ENCODE measurements at places on chromosomes 6 and 20. TPM values are rescaled to one million over a fixed set of nuclear protein-coding genes. Genes with fewer than 3 reads are reported as not detected.

Gene ARFGEF2
- 19.9 TPM for total RNA-seq

Gene TPX2
- 108 TPM for total RNA-seq

Gene TNNC2
- not detected for total RNA-seq

Gene PACSIN1
- 0.78 TPM for total RNA-seq

Gene DSP
- 0.15 TPM for total RNA-seq

Gene WFDC10B
- total RNA-seq = not detected

Gene HAO1
- not detected for total RNA-seq

Gene TAF4
- 24.1 TPM for total RNA-seq

Gene ELOVL5
- 143 TPM for total RNA-seq

Gene ADGB
- total RNA-seq = not detected

Gene ENPP3
- not detected for total RNA-seq

Gene DDX27
- total RNA-seq = 39.5 TPM

Gene CGA
- total RNA-seq = not detected

Gene SLC22A2
- not detected for total RNA-seq

Gene ALDH5A1
- total RNA-seq = 3.6 TPM

Gene RBPJL
- not detected for total RNA-seq

Gene ARMH2
- total RNA-seq = 2.6 TPM

Gene MICA
- total RNA-seq = 8.9 TPM

Gene PPP1R11
- total RNA-seq = 51.9 TPM

Gene ZC2HC1B
- not detected for total RNA-seq

Gene LTB
- 1,438 TPM for total RNA-seq

Gene TMEM242
- total RNA-seq = 9.4 TPM

Gene BAG2
- total RNA-seq = 7.8 TPM

Gene ANKRD66
- total RNA-seq = not detected

Gene SMLR1
- total RNA-seq = not detected

Gene TNFRSF6B
- not detected for total RNA-seq

Gene VWA7
- total RNA-seq = 3.9 TPM

Gene CYP21A2
- total RNA-seq = not detected

Gene OR12D3
- not detected for total RNA-seq

Gene XKR7
- not detected for total RNA-seq

Gene ARHGAP40
- total RNA-seq = not detected

Gene LY6G6C
- not detected for total RNA-seq

Gene VAPB
- 30.6 TPM for total RNA-seq

Gene PSORS1C1
- not detected for total RNA-seq

Gene GGT7
- 13.4 TPM for total RNA-seq

Gene OR2H1
- total RNA-seq = not detected

Gene SNX21
- 0.70 TPM for total RNA-seq

Gene ME1
- not detected for total RNA-seq

Gene MROH8
- total RNA-seq = 3.3 TPM

Gene MAP1LC3A
- total RNA-seq = 2.3 TPM

Measured in activated naive CD4-positive, alpha-beta T cell treated with anti-CD3 and anti-CD28 coated beads, Interleukin-2, amount 10 ng/mL, durations not matched to agents 5 hours and 36 hours (primary cell).